ENCODE measurements at places on chromosomes 2 and 18. TPM values are rescaled to one million over a fixed set of nuclear protein-coding genes. Genes with fewer than 3 reads are reported as not detected.

Gene BIRC6
- total RNA-seq = 32.3 TPM

Gene CNDP1
- total RNA-seq = not detected

Gene COLEC12
- total RNA-seq = 8.3 TPM

Gene MYO7B
- total RNA-seq = 0.42 TPM

Gene SCN3A
- total RNA-seq = 0.84 TPM

Gene CXCR1
- 0.69 TPM for total RNA-seq

GRCh38 chr18:79778291-79778791 lies 19.4 kb upstream of the KCNG2 start:
- DNase-seq = no peak

DNA sequence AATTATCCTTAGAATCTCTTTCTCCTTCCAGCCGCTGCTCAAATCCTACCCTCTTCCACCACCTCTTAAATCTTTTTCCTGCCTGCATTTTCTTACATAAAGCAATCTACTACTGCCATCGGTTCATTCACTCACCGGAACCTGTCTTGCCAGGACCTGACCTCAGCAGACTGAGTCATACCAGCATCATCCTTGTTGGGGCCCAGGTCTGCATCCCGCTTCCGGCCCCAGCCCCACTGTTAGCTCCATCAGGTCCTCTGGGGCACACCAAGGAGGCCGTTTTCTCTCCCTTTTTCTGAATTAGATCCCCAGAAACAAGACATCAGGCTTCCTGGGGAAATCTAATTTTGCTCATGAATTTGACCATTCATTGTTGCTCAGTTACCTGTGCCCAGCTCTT lies 42.7 kb upstream of the TGFA start:
- no peak for DNase-seq

DNA sequence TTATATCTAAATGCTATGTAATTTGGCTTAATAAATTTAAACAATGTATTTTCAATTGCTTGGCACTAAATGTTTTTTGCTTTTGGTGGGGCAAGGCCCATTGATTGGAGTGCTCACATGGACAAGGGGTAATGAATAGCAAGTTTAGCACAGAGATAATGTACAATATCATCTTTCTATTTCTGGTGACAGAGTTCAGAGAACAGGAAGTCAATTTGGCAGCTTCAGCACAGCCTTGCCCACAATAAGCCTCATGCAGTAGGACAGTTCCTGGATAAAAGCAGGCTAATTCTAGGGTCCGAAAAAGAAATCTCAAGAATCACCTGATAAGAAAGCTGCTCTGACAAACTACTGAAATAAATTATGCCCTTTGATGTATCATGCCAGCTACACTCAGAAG lies 443.9 kb upstream of the FSHR start:
- DNase-seq = no peak

DNA sequence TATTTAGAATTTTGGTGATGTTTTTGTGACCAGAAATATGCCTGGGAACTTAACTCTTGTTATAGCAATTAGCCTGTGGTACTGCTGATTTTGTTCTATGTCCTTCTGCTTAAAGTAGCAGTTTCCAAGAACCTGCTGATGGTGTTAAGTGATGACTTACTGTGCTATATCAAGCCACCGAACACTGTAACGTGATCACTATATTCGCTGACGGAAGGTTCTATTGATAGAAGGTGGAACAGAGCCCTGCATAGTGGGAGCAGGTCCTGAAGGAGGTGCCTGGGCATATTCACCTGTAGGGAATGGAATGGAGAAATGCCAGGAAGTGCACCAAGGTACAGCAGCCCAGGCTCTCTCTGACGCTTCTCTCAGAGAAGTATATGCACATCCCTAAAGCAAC lies 76.8 kb downstream of the UXS1 start:
- no peak for DNase-seq

- DNase-seq = no peak
Measured at GRCh38 chr2:117631152-117631945, 183.1 kb upstream of the DDX18 start.

DNA sequence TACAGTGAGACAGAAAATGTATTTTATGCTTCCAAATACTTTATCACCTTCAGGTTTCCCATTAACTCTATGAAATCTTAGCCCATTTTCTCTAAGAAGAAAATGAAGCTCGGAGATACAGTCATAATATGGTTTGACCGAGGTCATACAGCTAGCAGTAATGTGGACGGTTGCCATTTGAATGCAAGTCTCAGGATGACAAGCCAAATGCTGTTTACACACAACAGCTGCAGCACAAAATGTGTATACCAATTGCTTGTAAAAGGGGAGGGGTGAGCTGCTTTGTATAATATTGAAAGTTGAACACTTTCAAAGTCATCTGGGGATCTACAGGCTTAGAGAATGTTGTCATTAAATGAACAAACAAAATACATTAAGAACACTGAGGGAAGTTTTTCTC lies 93.8 kb upstream of the FSIP2 start:
- DNase-seq = no peak

GRCh38 chr18:29838556-29838955 lies 1204.0 kb downstream of the DSC3 start:
- DNase-seq = no peak

DNA sequence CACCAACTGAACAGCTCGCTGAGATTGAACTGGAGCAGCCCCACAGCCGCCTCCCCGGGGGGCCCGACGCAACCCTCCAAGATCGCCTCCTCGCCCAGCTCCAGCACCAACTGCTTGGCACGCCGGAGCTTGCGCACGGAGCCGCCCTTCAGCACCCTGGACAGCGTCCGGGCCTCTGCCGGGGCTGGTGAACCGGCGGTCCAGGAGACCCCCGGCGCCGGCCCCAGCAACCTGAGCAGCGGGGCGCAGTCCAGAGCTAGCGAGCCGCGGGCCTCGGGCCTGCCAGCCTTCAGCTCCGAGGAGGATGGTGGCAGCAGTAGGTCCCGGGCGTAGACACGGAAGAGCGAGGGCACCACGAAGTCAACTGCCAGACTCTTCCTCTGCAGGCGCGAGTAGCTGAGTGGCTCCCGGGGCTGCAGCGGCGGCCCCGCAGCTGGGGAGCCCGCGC lies 1.2 kb downstream of the ALK start:
- DNase-seq = peak; percentile 78

- DNase-seq = no peak
Measured at GRCh38 chr2:120103723-120104467, 91.0 kb downstream of the EPB41L5 start.

- no peak for DNase-seq
Measured at GRCh38 chr2:102585847-102586404, 33.4 kb upstream of the SLC9A2 start.

- DNase-seq = no peak
Measured at GRCh38 chr2:8650256-8650655, 31.6 kb upstream of the ID2 start.

- no peak for DNase-seq
Measured at GRCh38 chr2:99878581-99879350, 263.6 kb downstream of the AFF3 start.

DNA sequence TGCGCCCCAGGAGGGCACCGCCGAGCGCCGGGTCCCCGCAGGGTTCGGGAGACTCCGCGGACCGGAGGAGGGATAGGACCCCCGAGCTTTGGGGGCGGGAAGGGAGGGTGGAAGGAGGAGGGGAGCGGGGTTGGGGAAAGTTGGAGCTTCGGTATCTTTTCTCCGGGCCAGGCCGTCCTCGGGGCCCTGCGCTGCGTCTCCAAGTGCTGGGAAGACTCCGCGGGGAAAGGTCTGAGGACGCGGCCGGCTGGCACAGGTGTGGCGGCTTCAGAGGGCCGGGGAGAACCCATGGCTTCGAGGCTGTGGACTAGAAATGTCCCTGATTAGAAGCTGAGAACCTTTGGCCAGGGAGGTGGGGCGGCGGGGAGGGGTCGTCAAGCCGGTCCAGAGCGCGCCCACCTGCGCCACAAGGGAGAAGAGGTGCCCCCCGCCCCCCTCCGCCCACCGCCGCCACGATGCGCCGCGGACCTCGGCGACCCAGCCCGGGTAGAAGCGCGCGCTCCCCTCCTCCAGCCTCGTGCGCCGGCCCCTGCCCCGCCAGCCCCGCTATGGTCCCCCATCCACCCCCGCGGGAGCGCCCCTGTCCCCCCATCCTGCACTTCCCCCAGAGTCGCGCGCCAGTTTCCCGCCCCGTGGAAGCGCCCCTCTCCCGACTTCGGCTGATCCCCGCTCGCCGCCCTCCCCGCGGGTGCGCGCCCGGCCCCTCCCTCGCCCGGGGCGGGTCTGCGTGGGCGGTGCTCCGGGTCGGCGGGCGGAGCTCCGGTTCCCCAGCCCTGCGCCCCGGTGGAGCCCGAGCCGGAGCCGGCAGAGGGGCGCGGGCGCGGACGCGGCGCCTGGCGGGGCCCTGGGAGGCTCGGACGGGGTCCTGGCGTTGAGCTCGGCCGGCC lies at the start of gene SNTG2:
Gene SNTG2, plus strand, starts transcription at position 770 of the 887 bp plus-strand sequence. CDS start 148 bp downstream, outside the sequence.
- peak; percentile 59 for DNase-seq

GRCh38 chr2:142037066-142037465 lies 93.8 kb downstream of the LRP1B start:
- no peak for DNase-seq

DNA sequence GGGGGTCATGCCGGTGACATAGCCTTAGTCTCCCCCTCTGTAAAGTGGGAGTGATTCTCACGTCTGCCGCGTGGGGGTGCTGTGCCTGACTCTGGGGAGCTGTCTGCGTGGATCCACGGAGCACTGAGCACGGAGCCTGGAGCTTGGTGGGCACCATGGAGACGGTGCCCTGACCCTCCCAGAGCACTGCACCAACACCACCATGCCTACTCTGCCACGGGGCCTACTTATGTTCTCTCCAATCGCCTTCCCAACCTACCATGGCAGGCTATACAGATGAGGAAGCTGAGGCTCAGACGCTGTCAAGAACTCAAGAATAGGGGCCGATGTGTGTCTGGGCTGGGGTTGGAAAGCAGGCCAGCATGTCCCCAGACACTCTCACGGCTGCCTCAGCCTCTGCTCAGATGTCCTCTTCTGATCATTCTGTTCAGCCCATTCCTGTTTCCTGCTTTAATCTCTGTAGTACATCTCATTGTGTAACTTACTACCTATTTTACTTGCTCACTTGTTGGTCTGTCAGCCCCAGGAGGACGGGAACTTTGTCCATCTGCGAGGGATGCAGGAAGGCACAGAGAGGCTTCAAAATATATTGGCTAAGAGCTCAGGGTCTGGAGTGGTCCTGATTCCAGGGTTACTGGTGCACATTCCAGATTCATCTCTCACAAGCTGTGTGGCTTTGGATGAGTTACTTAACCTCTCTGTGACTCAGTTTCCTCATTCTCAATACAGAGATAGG lies 168.1 kb upstream of the HS6ST1 start:
- DNase-seq = no peak

DNA sequence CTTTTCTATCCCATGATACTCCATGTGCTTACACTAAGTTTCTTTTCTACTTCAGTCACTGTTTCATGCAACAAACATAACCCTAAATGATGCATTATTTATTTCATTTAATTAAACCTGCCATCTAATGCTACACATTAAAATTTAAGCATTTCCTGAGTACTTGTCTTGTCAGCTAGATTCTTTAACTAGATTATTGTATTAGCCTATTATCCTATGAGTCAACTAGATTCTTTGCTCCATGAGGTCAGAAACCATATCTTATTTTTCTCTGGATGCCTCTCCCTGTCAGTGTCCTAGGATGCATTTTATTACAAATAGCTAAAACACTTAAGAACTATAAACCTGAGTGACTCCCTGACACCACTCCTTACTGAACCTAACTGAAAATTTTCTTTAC lies 652.4 kb downstream of the SLC4A3 start:
- no peak for DNase-seq

- no peak for DNase-seq
Measured at GRCh38 chr2:102224824-102225739, 38.3 kb downstream of the IL1RL2 start.

DNA sequence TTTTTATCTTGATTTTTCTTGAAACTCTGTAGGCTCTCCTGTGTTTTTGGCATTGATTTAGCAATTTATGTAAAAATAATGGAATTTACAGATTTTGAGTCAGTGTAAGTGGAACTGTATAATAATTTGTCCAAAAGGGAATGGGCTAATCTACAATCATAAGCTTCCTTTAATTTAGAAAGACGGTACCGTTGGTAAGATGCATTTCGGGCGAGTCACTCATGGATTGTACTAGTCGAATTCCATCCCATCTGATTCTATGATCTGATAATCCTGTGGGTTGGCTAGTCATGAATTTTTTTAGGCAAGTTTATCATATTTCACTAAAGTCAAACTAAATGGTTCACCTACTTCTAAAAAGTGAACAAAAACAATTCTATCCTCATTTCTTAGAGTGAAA lies 133.4 kb downstream of the ZNF407 start:
- DNase-seq = no peak

- no peak for DNase-seq
Measured at GRCh38 chr18:74534981-74535649, 815 bp downstream of the CNDP1 start.

- no peak for DNase-seq
Measured at GRCh38 chr2:25743132-25743830, 69.9 kb upstream of the DTNB start.

DNA sequence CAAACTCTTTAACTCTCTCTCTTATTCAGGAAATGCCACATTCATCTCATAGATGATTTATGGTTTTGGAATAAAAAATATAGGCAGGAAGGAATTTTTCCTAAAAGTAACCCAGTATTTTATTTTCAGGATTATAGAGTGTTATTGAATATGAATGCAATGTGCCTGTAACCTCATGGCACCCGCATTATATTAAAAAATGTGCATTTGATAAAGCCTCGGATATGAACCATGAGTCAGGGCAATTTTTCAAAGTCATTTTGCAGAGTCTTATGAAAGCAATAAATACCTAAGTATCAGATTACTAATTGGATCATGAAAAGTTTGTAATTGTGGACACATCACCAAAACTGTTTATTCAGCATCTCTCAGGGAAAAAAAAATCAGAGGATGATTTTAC lies 573.8 kb downstream of the TSN start:
- no peak for DNase-seq

GRCh38 chr2:224016963-224017362 lies 22.1 kb downstream of the SERPINE2 start:
- DNase-seq = no peak

DNA sequence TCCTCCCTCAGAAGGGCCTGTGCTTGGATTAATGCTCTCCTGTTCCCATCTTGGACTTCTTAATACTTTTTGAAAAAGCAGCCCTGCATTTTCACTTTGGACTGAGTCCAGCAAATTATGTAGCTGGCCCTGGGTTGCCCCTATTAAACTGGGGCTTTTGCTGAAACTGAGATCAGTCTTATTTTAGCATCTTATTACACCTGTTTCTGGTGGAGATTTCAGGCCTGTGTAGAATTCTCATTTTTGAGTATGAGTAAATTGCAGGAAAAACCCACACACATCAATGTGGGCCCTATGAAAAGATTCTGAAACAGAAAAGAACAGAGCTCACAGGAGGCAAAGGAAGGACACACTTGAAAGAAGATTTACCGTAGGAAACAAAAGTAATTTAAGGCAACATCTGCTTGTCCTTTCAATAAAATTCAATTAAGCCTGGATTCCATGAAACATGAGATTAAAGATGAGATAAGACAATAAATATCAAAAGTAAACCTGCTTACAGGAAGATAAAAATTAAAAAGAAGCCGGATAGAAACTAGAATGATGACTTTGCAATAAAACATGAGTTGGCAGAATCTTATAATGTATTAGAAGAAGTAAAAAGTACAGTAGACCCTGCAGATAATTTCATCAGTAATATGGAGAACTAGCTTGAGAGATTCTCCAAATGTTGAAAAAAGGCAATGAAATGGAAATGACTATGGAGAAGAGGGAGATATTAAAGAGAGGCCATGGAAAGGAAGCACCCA lies 90.7 kb upstream of the GCFC2 start:
- no peak for DNase-seq
